ENCODE measurements at places on chromosomes 4 and X.

- no peak for DNase-seq
These were observed 184.7 kb upstream of the ZCCHC13 start for GRCh38 chrX:74119016-74119910.

GRCh38 chr4:2104556-2105345, 45.6 kb downstream of the NAT8L start:
- no peak for DNase-seq

DNA sequence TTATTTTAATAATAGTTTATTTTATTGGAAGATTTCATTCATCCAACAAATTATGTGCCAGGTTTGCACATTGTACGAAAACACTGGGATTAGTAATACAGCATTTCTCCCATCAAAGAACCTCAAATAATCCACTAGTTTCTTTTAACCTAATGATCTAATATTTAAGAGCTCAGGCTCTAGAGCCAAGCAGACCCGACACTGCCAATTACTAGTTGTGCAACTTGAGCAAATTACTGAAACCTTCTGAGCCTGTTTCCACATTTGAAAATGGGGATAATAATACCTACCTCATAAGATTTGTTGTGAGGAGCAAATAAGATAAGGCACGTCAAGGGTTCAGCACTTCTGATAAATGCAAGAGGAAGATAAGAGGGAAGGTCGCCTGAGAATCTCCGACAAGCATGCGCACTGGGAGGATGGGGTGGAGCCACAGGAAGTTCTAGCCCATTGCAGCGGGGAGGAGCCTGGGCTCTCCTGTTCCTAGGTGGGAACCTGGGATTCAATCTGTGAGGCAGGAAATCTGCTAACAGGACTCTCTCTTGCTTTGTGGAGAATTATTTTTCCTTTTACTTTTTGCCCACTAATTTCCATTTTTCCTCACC, 141.5 kb upstream of the SMAD1 start:
- no peak for DNase-seq

- DNase-seq: no peak
These were observed 867 bp downstream of the TIFA start for GRCh38 chr4:112284662-112285411.

DNA sequence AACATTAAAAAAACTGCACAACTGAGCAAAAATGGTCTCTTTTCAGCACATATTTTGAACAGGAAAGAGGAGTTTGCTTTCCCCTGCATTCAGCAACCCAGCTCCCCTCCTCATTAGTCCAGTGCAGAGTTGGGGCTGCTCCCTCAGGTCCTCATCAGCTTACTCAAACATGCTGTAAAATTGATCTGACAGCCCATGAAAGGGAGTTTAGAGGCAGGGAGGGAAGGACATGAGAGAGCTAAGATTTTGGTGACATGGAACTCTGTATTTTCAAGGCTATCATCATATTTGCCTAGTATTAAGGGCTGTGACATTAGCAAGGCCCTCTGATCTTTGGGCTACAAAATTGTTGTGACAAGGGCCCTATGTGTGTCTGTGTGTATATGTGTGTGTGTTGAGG, 205.6 kb upstream of the TAPT1 start:
- DNase-seq: no peak

- DNase-seq: no peak
These were observed 47.6 kb downstream of the THOC2 start for GRCh38 chrX:123685232-123685631.

DNA sequence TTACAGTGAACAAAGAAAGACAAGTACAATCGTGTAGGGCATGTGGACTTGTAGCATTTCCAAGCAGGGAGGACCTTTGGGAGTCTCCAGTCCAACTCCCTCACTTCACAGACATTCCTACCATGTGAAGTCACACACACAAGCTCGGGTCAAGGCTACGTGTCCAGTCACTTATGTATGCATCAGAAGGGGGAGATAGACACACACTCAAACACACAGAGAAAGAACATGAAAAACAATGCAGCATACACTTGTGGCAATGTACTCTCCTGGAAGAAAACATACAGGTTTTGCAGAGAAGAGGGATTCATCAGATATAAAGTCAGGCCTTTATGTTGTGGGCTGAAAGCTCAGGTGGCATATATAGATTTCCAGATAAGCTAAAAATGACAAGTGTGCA, 136.1 kb upstream of the MID1 start:
- DNase-seq: no peak

DNA sequence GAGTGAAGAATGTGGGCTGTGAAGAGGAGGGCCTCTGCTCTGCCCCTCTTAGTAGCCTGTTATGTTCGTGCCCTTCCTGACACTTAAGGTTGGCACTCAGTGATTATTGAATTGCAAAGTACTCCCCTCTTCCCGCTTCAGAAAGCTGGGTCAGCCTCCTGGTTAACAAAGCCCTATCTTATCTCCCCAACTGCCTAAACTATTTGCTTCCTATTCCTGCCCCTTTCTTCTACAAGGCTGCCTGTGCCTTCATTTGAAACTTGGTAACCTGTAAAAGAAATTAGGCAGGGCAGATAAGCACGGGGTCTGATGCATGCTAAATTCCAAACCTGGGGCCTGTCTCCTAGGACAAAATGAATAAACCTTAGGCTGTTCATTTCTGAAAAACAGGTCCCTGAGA, 23.1 kb upstream of the TMEM150C start:
- DNase-seq: no peak

DNA sequence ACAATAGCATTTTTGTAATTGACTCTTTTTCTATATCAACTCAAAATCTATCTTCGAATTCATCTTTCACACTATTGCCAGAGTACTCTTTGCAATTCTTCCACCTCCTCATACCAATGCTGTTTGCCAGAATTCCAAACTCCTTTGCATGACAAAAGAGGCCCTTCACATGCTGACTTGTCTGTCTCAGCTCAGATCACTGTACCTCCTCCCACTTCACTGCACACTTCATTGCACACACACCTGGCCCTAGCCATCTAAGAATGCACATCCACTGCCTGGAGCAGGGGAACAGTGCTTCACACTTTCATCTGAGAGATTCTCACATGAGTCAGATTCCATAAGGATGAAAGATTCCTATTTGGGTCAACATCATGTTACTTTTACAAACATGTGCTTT, 56.5 kb downstream of the PRDM5 start:
- DNase-seq: no peak

DNA sequence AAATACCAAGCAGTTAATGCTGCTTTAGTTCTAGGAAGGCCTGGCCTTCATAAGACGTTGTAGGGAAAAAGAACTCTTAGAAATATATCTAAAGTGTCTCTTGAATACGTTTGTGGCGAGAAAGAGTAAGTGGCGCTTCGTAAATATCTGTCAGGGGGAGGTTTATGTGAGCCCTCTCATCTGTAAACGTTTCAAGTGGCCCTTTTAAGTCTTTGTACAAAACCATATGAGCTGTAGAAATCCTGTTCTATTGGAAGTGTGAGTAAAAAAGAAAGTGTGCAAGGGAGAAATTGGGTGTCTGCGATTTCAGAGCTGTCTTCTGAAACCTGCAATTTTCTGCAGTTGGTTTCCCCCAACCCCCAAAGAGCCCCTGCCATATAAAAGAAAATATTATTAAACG, 8.6 kb upstream of the INTU start:
- no peak for DNase-seq

DNA sequence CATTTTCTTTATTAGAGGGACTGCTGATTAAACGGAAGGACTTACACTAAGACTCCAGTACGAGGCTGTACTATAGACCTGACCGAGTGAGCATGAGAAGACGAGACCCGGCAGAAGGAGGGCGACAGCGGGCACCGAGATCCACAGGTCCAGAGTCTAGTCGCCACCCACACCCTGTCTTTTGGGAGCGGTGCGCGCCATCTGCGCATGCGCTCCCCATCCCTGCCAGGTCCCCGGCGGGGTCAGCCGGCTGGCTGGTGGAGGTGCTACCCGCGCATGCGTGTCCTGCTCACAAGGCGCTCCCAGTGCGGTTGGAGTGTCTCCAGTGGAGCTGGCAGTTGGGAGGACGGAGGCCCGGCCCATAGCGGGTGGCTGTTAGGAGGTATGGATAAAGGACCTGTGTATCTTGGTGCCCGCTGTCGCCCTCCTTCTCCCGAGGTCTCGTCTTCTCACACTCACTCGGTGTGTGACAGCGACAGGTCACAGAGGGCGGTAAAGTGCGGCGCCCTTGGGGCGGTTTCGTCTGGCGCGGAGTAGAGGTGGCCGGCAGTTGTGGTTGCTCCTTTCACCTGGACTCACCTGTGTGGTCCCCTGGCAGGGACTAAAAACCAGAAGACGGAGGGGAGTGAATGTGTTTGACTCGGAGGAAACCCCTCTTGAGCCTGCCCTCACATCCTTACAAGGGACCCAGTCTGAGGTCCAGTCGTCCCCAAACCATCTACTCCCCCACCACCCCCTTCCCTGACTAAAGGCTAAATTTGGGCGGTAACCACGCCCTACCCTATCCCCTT, 7.6 kb upstream of the HSD17B10 start:
- peak; percentile 39 for DNase-seq

DNA sequence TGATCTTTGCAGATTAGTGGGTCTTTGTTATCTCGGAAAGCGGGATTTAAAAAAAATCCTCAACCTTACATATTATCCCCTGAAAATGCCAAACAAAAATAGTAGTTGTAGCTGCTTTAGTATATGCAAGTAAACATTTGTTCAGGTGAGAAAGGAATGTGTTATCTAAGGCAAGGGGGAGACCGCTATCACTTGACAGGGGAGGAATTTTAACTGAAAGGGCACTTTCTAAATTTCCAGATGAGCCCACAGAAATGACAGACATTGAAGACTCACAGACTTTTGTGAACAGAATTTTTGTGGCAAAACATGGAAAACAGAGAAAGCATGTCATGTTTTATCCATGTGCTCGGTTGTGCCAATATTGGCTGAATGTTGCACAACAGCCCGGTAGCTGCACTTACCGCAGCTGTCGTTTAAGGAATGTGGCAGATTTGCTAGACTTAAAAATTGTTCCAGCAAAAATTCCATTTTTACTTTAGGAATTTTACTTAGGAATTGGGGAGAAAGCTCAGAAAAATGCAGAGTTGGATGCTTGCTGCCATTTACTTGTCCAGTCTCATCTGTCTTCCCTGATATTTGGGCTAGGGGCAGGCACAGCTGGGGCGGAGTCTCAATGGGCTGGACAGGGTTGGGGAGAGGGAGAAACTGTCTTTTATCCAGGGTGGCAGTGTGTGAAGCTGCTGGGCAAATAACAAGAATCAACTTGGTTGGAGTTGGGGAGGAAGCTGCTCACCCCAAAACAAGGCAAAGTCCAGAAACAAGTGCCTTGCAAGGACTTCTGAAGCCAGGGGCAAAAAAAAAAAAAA, 94.6 kb upstream of the RPS6KA3 start:
- no peak for DNase-seq

DNA sequence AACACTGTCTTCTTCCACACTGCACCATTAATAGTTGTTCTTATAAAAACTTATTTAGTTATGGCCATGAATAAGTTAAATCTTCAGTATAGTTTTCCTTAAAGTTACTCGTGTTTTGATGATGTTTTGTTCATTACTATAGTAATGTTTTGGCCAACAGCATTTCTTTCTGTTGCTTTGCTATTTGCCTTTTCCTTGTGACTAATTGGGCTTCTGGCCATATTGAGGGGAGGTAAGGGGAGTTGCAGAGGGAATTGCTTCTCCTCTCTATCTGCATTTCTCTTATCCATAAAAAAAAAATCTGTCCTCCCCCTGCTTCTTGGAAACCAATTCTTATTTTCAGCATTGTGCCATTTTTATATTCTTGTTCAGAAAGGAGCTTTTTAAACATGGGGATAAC, 42.7 kb upstream of the ZCCHC12 start:
- DNase-seq: no peak

DNA sequence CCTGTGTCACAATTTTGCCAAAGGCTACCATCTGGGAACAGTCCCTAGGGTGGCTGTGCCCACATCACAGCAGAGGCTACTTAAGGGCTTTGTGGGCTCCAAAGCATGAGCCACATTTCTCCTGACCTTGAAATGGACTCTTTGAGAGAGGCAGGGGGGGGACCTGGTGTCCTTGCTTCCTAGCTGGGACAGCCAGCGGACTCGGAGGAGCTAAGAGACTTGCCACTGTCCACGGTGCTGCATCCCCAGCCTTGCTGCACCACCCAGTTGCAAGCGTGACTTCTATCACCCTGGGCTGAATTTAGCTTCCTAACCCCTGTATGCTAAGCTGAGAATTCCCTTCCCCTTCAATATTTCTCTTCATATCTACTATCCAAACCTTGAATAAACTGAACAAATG, 99.0 kb downstream of the PHKA2 start:
- DNase-seq: no peak

DNA sequence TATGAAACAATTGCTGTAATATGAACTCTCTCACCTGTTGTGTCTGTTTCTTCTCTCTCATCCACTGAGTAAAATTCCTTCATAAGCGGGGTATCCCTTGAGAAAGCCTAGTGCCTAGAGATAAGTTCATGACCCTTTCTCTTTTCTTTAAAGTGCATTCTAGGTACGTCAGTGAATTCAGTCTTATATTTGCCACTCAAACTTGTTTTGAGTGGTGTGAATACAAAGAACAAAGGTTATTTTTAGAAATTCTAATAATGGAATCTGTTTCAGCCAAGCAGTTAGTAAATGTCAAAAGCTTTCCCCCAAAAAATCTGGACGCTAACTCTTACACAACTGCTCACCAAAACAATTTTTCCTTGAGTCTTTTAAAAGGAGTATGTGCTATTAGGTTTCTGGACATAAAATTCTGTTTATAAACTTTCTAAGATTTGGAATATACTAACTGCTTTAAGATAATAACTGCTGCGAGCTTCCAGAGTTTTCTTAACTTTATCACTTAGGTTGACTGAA, 112.0 kb downstream of the VEGFC start:
- no peak for DNase-seq

DNA sequence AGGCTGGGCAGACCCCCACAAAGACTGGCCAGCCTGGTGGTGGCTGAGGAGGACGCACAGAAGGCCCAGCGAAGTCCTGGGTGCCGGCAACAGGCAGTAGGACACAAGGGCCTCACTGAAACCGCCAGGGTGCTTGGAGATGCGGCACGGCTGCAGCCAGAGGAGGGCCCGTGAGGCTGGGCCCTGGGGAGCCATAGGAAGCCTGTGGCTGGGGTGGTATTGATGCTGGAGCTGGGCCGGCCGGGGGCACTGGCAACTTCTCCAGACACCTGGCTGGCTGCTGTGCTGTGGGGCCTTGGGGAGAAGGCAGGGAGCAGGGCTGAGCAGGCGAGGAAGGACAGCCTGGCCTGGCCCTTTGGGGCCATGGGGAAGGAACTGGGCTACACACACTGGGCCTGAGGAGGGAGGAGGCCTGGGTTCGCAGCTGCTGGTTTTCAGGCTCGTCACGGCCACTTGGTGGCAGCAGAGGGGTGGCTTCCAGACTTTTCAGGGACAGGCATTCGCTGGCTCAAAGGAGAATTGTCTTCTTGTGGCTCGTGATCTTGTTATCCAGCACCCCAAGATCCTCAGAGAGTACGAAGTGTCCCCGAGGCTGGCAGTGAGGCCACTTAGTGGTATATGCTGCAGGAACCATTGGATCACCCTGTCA, 37.2 kb downstream of the ATP2B3 start:
- peak; percentile 21 for DNase-seq

Data from stimulated activated CD8-positive, alpha-beta memory T cell treated with anti-CD3 and anti-CD28 coated beads, Interleukin-7, amount 100 ng/mL, for 24 hours (primary cell).